ENCODE measurements at places on chromosomes 7 and 10. TPM values are rescaled to one million over a fixed set of nuclear protein-coding genes. Genes with fewer than 3 reads are reported as not detected.
A peak's percentile ranks its signal among the peaks of the same experiment; 100 is the strongest.

DNA sequence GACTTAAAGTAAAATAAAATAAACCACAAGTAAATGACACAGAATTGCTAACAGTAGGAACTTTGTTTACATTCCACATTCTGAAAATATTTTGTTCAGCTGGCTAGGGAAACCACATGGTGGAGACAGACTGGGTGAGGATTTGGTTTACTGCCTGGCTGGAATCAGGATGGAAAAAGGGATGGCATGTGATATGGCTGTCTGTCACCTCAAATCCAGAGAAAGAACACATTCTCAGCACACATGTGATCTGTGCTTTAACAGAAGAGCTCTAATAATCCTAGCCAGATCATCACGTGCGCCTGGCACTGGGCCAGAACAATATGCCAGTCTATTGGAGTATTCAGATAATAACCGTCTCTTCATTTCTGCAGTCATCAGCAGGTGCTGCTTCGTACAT lies 90.9 kb upstream of the PIP4K2A start:
- no peaks in the 10 kb centered on the region for H3K4me1 ChIP-seq
- H3K27me3 ChIP-seq = no peaks in the 10 kb centered on the region
- DNase-seq = no peak

- H3K4me1 ChIP-seq = no peaks in the 10 kb centered on the region
- peaks cover 37% of the 10 kb centered on the region for H3K36me3 ChIP-seq
- H3K27ac ChIP-seq = no peak overlapping the region
- no peak overlapping the region for H3K4me3 ChIP-seq
Measured at GRCh38 chr10:67988606-67989005, 86.5 kb downstream of the HERC4 start.

DNA sequence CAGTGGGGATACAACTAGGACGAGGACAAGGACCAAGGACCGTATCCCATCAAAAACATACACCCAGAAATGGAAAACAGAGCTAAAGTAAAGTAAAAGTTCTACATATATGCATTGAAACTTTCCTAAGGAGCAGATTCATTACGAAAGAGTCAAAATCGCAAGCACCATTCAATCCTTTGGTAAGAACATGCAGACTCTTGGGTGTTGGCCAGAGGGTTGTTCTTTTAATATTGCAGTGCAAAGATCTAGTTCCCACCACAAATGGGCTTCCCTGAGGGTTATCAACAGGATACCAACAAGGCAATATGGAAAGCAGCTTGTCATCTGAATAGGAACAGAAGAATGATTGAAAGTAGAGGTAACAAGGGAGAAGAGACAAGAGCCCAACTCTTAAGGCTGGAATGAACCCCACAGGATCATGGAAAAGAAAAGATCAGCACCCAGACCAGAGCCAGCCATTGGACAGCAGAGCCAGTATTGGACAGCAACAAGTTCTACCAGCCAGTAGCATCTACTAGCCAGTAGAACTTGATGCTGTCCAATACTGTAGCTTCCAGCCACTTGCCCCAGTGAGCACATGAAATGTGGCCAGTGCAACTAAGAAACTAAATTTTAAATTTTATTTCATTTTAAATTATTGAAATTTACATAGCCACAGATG lies 66.0 kb downstream of the OSBPL3 start:
- H3K4me1 ChIP-seq = peaks cover 86% of the 10 kb centered on the region
- H3K27me3 ChIP-seq = no peaks in the 10 kb centered on the region
- H3K4me3 ChIP-seq = no peak overlapping the region
- peaks cover 61% of the 10 kb centered on the region for H3K36me3 ChIP-seq
- DNase-seq = no peak

DNA sequence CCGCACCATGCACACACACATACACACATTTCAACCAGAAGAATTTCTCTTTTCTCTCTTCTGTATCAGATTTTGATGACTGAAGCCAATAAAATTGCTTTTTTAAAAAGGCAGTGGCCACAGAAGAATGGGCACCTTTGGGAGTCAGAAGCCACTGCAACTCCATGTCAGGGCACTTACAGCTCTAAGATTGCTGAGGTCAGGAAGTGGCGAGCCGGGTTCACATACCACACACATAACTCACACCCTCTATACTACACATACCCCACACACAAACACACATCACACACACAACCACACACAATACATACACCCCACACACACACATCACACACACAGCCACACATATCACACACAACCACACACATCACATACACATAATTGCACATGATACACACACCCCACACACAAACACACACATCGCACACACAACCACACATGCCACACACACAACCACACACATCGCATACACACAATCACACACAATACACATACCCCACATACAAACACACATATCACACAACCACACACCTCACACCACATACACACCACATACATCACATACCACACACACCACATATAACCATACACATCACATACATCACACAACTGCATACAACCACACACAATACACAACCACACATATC lies 31.2 kb downstream of the GPRIN2 start:
- H3K27me3 ChIP-seq = no peaks in the 10 kb centered on the region
- H3K36me3 ChIP-seq = no peaks in the 10 kb centered on the region
- no peak overlapping the region for H3K27ac ChIP-seq
- no peaks in the 10 kb centered on the region for H3K4me1 ChIP-seq
- no peak overlapping the region for H3K4me3 ChIP-seq

DNA sequence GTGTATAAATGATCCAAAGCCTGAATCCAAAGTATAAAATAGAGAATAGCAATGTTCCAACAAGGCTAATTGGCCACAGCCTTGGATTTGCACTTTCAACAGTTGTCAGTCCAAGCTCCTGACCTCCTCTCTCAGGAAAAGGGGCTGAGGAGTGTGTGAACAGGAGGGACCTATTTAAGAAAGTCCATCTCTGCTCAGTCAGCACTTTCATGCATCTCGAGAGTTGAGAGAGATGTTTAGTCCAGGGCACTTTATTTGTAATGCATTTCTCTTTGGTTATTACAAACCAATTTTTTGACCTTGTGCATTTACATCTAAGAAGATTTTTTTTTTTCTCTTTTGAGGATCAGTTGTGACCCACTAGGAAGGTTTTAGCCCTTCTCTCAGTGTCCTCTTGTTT lies 244.2 kb downstream of the CREB5 start:
- peaks cover 2% of the 10 kb centered on the region for H3K4me1 ChIP-seq
- no peak overlapping the region for H3K27ac ChIP-seq
- H3K36me3 ChIP-seq = peaks cover 3% of the 10 kb centered on the region
- H3K4me3 ChIP-seq = no peak overlapping the region
- H3K27me3 ChIP-seq = peaks cover 7% of the 10 kb centered on the region
- DNase-seq = no peak

DNA sequence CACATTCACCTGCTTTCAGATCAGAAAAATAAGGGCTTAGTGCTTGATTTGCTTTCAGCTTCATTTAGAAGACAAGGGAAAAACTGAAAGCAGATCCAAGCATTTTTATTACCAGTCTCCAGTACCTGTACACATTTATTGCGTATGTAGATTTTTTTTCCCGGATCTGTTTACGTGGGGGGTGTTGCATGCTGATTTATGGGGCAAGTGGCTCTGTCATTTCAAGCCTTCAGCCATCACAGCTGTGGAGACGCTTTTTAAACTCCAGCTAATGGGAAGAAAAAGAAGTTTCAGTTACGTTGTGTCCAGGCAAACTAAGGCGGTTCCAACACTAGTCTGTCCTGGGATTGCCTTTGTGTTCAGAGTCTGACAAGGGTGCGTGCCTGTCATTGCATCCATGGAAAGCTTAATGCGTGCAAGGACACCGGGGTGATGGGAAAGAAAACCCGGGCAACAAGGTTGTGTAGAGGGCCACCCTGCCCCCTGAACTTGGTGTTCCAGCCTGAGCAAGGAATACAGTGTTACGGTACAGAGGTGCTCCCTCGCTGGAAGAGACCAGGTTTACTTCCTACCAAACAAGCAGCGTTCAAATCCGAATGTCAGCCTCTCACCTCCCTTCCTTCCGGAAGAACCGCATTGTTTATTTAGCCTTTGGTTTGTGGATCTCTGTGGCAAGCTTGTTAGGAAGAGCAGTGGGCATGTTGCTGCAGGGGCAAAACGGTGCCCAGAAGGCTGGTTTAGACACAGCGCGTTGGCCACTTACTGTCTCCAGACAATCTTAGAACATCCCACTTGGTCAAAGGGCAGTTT lies 128.2 kb downstream of the FGFR2 start:
- no peaks in the 10 kb centered on the region for H3K4me1 ChIP-seq
- H3K36me3 ChIP-seq = no peaks in the 10 kb centered on the region
- H3K4me3 ChIP-seq = no peak overlapping the region
- no peak overlapping the region for H3K27ac ChIP-seq
- DNase-seq = no peak

DNA sequence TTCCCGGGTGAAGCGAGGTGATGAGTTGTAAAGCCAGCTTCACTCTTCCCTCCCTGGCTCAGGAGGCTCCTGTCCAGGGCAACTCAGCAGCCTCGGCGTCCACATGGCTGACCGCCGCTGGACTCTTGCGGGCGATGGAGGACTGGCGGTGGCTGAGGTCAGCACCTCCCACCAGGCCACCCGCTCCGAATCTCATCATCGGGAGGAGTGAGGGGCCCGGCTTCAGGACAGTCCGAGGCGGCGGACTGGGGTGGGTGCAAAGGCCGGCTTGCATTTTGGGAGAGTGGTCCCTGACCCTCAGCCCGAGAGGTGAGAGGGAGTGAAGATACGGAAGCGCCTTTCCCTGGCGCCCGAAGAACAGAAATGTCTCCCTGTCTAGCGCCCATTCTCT lies 759 bp downstream of the DNAJB12 start:
- H3K36me3 ChIP-seq = peaks cover 16% of the 10 kb centered on the region
- peak overlapping the region; percentile 98 for H3K27ac ChIP-seq
- peaks cover 39% of the 10 kb centered on the region for H3K4me1 ChIP-seq
- no peaks in the 10 kb centered on the region for H3K27me3 ChIP-seq
- no peak for DNase-seq

DNA sequence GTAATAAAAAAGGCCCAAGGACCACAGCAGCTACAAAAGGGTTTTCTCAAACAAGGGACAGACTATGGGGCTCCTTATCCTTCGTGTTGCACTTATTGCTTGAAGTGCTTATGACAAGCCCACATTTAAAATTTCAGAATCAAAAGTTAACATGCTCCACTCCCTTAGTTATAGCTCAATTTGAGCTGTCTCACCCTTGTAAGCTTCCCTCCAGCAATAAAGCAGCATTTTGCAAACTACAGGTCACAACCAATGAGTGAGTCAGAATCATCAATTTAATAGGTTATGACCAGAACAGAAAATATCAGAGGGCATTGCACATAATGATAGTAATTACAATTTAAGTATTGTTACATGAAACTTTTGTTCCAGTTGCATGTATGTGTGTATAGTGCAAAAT lies 53.0 kb downstream of the IMMP2L start:
- no peaks in the 10 kb centered on the region for H3K4me1 ChIP-seq
- H3K4me3 ChIP-seq = no peak overlapping the region
- no peaks in the 10 kb centered on the region for H3K27me3 ChIP-seq
- H3K36me3 ChIP-seq = no peaks in the 10 kb centered on the region

DNA sequence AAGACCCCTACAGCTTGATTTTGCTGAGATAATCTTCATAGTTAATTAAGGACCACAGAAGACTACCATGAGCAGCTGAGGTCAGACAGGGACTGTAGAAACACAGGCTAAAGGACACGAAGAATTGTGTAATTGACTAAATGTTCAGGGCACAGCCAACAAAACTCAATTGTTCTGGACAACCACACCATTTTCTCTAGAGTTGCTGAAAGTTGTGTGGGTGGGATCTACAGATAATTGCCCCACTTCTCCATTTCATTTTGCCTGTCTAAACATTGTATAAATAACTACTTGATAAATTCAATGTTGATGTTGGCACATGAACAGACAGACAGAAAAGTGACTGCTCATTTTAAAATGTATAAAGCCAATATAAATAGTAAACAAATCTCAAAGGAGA lies 39.0 kb upstream of the SLC16A12 start:
- H3K4me1 ChIP-seq = no peaks in the 10 kb centered on the region
- peaks cover 1% of the 10 kb centered on the region for H3K27me3 ChIP-seq
- no peak for DNase-seq
- H3K27ac ChIP-seq = no peak overlapping the region
- no peaks in the 10 kb centered on the region for H3K36me3 ChIP-seq

- H3K27ac ChIP-seq = no peak overlapping the region
- H3K27me3 ChIP-seq = no peaks in the 10 kb centered on the region
- H3K4me3 ChIP-seq = no peak overlapping the region
- H3K36me3 ChIP-seq = peaks cover 2% of the 10 kb centered on the region
Measured at GRCh38 chr7:1544896-1545416, 11.0 kb downstream of the TMEM184A start.

GRCh38 chr7:2660359-2661095 lies 27.5 kb upstream of the AMZ1 start:
- no peak for DNase-seq
- no peaks in the 10 kb centered on the region for H3K27me3 ChIP-seq
- H3K27ac ChIP-seq = no peak overlapping the region
- no peak overlapping the region for H3K4me3 ChIP-seq
- H3K36me3 ChIP-seq = no peaks in the 10 kb centered on the region

GRCh38 chr10:132510174-132510611 lies 27.4 kb upstream of the INPP5A start:
- H3K27me3 ChIP-seq = no peaks in the 10 kb centered on the region
- H3K27ac ChIP-seq = no peak overlapping the region
- no peak for DNase-seq

DNA sequence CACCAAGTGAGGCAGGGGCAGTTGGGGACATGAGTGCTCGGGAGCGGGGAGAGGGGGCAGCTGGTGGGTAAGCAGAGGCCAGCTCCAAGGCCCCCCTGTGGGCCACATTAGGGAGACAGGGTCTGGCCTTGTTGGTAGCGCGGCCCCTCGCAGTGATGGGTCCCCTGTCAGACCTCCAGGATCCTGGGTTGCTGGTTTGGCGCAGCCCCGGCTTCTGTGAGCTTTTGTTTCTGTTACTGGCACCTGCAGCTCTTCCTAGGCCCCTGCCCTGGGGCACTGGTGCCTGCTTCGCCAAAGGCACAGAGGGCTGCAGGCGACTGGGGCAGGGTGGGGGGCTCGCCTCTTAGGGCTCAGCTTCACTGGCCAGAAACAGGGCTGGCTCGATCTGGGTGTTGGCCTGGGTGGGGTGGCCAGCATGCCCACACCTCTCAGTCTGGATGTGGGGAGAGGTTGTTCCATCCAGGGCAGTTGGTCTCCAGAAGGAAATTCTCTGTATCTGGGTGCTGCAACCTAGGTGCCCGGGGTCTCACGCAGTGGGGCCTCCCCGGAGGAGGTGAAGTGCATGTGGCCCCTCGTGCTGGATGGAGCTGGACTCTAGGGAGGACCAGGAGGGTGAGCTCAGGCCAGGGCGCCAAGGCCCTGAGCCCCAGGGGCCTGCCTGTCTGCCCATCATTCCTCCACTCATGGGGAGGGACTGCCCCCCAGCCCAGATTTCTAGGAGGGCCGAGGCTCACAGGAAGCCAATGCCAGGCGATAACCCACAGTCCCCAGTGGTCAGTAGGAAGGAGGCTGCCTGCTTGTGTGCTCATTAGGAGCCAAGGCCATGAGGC lies 138.6 kb downstream of the LHPP start:
- no peaks in the 10 kb centered on the region for H3K27me3 ChIP-seq
- no peak overlapping the region for H3K4me3 ChIP-seq
- H3K4me1 ChIP-seq = peaks cover 2% of the 10 kb centered on the region
- no peak for DNase-seq
- H3K27ac ChIP-seq = no peak overlapping the region

Gene VTI1A
- 39.6 TPM for total RNA-seq

Gene NKX1-2
- not detected for total RNA-seq

Gene KCND2
- not detected for total RNA-seq

Gene FOXP2
- total RNA-seq = not detected

Gene PRKAR1B
- total RNA-seq = 32.5 TPM

Gene DLX5
- not detected for total RNA-seq
